GOT3 (cell line): ENCODE measurements at places on chromosomes 7 and 10.

DNA sequence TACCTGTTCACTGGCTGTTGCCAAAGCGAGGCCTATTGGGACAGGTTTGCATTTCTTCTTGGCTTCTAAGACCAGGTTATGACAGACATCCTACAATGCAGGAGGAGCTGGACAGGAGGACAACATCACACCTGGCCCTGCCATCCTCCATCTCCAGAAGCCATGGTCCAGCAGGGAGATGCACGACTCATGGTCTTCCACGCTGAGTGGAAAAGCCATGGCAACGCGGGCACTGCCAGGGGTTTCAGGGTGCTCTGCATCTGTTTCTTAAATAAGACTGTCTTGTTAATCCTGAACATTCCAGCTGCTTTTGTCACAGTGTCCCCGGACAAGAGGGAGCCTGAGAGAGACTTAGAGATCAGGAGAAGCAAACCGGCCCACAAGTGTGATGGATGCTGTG is 40.3 kb downstream of the CLRN3 start:
- DNase-seq, result no peak

GRCh38 chr7:70343519-70343918 is 745.2 kb downstream of the AUTS2 start:
- DNase-seq, result no peak

GRCh38 chr10:31395695-31396094 is 76.7 kb downstream of the ZEB1 start:
- no peak for DNase-seq

DNA sequence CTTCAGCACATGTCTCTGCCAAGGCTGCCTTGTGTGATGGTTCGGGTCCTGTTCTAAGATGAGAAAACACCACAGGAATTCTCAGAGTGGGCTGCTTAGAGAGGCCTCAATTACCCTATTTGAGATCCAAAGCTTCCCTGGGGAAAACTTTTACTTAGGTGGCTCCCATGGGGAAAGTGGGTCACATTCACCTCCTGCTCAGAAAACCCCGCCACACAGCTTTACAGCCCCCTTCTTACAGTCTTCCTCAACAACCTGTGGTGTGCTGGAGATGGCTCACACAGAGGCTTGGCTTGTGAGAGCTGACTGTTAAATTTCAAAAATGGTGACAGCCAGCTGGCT is 36.6 kb upstream of the KCNIP2 start:
- no peak for DNase-seq

DNA sequence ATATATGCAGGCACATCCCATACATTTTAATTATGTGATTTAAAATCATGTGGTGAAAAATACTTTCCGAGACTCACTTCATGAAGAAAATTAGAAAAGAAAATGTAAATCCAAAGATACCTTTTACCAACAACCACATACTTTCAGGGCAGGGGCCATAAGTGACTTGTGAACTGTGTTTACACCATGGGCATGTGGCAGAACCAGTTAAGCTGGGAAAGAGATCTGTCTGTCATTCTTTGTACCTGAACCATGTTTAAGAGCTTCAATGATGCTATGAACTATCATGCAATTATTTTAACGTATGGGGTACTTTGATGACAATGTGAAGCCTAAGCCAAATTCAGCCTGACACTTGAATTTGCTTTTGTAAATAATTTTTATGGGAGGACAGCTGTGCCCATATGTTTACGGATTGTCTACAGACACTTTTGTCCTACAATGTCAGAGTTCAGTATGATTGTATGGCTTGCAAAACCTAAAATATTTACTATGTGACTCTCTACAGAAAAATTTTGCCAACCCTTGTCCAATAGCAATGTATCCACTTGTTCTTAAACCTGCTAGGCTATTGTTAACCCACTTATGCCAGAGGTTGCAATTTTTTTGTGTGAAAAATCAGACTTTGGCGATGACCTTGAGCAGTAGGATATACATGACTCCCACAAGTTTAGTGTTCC is 654.6 kb downstream of the TNS3 start:
- no peak for DNase-seq

GRCh38 chr7:36406156-36406555 is 16.5 kb downstream of the ANLN start:
- DNase-seq, result no peak

DNA sequence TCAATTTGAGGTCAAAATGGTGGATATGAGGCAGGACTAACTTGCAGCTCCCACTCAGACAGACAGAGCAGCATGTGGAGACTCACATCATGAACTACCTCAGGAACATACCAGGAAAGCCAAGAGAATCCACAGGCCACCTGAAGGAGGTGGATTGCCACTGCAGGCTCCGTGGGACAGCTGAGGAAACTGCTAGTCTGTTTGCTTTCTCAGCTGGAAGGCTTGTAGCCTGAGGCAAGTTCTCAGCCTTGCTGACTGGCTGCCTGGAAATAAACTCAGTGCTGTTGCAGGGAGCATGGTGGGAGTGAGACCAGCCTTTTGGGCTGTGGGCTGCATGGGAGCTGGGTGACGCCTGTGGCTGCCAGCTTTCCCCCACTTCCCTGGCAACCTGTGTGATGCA is 202.9 kb downstream of the ZNF248 start:
- no peak for DNase-seq
